ENCODE measurements at places on chromosomes 12 and 14.

DNA sequence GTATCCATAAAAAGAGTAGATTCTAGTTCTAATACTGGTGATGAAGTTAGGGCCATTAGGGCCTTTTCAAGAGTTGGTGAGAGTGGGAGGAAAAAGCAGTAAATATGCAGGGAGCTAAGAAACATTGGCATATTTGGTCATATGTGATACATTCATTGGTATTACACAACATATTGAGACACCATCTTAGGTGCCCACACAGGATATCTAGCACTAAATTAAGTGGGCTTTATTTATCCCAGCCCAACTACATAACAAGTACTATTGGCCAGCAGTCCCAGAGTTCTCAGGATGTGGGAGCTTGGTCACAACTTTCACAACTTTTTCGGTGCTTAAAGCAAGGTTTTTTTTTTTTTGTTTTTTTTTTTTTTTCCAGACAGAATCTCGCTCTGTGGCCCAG, 2.0 kb upstream of the ING4 start:
- no peak for DNase-seq

DNA sequence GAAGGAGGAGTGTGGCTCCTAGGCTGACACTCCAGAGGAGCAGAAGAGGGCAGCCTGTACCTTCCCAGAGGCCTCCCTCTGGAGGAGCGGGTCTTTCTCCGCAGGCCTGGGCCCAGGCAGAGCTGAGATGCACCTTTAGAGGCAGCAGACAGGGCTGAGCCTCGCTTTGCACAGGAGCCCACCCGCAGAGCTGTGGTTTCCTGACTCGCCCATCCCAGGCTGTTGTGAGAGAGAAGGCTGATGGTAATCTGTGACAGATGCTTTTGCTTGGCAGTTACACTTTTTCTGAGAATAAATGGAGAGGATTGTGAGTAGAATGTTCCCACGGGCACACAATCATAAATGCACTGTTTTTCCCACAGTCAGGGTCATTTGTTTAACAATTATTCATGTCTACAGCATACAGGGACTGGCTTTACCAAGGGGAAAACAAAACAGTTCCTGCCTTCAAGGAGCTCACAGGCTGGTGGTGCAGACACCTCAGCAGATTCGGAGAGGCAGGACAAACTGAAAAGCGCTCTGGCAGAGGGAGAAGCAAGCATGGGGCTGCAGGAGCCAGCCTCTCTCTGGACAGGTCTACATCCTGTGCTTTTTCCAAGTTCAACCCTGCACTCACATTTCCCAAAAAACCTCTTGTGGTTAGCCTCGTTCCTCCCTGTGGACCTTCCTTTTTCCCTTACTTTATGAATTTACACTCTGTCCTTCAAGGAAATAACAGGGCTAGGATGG, 13.9 kb downstream of the EVL start:
- peak; percentile 96 for DNase-seq

DNA sequence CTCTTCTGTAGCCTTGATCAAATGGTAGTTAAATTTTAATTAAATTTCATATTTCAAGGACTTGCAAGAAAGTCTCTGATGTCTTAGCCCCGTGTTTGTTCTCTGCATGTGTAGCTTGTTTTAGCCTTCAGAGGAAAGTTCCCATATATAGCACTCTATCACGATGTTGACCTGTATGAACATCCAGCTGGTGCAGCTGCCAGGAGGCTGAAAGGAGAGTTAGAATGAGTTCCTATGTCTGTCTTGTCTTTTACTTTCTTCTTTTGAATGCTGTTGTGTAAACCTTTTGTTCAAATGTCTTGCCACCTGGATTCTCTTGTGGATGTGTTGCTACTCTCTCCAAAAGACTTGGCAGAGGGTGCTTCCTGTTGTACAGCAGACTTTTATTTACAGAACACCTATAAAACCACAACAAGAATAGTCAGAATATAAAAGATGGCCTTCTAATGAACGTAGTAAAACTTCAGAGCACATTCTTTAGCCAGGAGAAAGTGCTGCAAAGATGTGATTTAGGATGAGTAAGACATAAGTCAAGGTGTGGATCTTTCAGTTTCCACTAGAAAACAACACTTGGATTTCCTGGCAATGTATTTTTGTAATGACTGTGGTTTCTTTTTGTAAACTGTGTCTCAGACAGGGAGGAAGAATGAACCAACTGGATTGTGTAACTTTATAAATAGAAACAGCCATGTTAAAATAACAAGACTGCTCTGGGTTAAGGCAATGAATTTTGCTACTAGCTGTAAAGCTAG, 17.2 kb downstream of the NAV3 start:
- DNase-seq, result no peak

GRCh38 chr14:61174987-61175386, 106.2 kb downstream of the TMEM30B start:
- no peak for DNase-seq

GRCh38 chr12:23361971-23362370, 587.5 kb downstream of the SOX5 start:
- no peak for DNase-seq

DNA sequence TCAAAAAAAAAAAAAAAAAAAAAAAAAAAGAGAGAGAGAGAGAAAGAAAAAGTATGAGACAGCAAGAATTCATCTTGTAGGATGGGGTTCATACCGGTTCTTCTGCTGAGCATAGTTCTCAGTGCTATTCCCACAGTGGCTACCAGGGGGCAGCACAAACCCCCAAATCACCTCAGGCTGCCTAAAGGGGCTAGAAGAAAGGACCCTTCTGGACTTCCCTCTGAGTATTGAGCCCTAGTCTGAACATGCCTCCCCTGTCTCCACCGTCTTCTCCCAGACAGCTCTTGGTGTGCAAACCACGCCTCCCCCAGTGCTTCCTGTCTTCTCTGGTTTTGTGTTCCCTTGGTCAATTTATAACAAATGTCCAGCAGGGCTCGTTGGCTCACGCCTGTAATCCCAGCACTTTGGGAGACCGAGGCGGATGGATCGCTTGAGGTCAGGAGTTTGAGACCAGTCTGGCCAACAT, 31.3 kb upstream of the SMUG1 start:
- DNase-seq, result peak; percentile 66

GRCh38 chr12:93060666-93061472, 131.8 kb upstream of the EEA1 start:
- peak; percentile 42 for DNase-seq

DNA sequence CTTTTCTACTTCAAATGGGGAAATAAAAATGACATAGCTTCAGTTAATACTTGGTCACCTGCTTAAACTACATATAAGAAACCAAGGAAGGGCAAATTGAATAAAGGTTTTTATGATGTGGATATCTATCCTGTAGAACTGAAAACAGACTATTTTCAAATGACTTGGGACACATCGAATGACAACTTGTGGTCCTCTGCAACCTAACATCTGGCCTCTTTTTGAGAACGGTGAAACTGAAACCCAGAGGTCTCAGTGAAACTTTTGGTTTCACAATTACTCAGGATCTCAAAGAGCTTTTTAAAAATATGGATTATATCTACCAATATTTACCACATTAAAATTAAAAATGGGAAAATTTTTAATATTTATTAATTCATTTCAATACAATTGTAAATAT, 65.2 kb downstream of the PPP2R5E start:
- DNase-seq, result no peak

DNA sequence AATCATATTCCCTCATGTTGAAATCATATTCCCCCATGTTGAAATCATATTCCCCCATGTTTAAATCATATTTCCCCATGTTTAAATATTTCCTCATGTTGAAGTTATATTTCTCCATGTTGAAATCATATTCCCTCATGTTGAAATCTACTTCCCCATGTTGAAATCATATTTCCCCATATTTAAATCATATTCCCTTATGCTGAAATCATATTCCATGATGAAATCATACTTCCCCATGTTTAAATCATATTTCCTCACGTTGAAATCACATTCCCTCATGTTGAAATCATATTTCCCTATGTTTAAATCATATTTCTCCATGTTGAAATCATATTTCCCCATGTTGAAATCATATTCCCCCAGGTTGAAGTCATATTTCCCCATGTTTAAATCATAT, 34.6 kb upstream of the ADGRD1 start:
- no peak for DNase-seq

DNA sequence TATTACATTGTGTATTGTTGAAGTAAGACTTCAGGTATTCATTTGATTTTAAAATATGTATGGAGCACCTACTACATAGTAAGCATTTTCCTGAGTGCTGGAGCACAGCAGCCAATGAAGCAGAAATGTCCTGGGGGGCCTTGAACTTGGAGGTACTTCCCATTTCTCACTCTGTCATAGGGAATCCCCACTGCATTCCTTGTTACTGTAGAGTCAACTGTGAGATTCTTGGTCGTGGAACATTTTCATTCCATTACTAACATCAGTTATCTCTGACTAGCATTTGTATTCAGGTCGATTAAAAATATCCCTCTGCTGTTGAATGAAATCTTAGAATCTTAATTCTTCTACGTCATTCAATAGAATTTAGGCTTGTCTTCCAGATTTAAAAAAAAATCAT, 66.7 kb downstream of the PDE3A start:
- DNase-seq, result no peak

- DNase-seq, result no peak
These were observed 18.6 kb downstream of the LTBP2 start for GRCh38 chr14:74593241-74593953.

DNA sequence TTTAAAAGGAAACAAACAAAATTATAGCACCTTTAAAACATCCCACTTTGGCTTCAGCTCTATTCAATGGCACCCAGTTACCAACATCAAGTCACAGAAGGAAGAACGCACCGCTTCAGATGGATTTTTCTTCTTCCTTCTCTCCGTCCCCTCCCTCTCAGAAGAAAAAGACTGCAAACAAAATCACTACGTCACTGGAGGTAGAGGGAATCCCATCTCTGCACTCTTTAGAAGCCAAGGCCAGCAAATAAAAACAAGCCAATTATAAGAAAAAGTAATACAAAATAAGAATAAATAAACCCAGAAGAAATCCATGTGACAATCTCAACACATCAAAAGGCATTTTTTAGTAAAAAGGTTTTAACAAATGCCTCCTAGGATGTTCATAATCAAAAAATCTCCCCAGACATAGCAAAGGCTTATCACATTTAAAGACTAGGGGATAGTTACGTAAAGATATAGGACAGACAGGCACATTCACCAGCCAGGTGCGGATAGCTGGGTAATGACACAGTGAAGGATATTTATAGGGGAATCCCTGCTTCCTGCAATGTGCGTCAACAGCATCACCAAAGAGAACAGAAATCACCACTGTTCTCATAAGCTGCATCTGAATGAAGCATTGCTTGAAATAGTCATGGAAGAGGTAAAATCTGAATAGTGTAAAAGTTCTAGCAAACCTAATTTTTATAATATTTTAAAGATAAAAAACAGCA, 89.4 kb downstream of the R3HDM2 start:
- no peak for DNase-seq

All from NCI-H1694 (cell line).